ENCODE measurements at places on chromosomes 16 and 17.

GRCh38 chr17:72614871-72615626 is 477.4 kb downstream of the SLC39A11 start:
- DNase-seq: peak; percentile 84

GRCh38 chr16:73275024-73275423 is 227.1 kb upstream of the ZFHX3 start:
- no peak for DNase-seq

DNA sequence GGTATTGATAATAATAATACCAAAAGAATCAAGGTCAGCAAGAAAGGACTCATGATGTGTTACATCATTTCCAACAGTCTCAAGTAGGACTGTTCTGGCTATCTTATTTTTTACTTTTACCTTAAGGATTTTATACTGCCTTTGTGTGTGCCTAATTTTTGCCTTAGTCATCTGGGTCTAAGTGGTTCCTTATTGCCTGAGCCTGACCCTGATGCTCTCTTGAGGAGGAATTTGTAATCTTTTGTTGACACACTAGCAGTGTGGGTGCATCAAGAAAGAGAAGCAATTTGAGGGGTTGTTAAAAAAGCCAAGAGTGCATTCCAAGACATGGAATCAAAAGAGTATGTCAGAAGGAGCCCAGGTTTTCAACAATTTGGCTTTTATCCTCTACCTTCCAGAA is 59.3 kb downstream of the TMEM100 start:
- DNase-seq: no peak

- no peak for DNase-seq
These were observed 279.8 kb upstream of the GOT2 start for GRCh38 chr16:59013930-59014329.

DNA sequence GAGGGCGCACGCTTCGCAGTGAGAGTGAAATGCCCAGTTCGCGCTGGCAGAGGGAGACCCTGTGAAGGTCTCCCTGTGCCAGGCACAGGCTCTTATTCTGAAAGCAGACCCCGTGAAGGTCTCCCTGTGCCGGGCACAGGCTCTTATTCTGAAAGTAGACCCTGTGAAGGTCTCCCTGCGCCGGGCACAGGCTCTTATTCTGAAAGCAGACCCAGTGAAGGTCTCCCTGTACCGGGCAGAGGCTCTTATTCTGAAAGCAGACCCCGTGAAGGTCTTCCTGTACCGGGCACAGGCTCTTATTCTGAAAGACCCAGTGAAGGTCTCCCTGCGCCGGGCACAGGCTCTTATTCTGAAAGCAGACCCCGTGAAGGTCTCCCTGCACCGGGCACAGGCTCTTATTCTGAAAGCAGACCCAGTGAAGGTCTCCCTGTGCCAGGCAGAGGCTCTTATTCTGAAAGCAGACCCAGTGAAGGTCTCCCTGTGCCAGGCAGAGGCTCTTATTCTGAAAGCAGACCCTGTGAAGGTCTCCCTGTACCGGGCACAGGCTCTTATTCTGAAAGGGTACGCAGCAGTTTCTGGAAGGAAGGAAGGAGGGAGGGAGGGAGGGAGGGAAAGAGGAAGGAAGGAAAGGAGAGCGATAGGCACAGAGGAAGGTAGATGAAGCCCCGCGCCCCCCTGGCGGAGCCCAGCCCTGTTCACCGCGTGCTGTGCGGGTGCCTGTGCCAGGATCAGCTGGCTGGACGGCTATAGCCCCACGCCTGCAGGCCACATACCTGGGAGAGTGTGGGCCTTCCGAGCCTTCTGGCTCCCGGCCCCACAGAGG is 55.3 kb downstream of the WDR45B start:
- peak; percentile 90 for DNase-seq

- no peak for DNase-seq
These were observed 25.0 kb downstream of the HOXB1 start for GRCh38 chr17:48505788-48506187.

DNA sequence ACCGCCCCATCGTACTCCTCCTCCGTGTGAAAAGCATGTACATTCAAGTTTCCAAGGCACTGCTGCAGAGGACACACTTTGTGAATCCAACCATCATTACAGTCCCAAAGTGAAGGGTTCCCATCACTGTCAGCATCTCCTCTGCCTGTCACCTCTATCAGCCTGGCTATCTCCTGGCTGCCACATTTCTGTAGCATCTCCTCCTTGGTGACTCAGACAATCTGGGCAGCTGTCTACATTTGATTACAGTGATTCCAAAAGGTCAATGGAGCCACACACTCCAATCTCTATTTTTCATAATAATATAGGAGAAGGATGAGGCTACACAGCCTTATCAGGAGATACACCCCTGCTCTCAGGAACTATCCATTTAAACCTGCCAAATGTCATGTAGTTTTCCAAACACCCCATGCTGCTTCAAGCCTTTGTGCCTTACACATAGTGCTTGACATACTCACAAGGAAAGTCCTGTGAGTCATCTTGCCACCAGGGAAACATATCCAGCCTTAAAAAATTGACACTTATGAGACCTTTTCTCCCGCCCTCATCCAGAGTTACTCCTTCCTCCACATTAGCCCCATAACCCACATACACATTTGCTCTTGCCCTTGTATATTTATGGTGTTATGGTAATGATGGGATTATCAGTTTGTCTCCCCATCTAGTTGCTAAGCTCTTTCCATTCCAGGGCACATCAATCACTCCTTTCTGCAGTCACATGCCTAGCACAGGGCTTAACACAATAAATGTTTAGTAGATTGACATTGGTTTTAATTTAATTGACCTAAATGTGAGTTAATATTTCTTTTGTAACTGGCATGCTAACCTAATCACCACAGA is 250.1 kb upstream of the CDH5 start:
- DNase-seq: no peak

DNA sequence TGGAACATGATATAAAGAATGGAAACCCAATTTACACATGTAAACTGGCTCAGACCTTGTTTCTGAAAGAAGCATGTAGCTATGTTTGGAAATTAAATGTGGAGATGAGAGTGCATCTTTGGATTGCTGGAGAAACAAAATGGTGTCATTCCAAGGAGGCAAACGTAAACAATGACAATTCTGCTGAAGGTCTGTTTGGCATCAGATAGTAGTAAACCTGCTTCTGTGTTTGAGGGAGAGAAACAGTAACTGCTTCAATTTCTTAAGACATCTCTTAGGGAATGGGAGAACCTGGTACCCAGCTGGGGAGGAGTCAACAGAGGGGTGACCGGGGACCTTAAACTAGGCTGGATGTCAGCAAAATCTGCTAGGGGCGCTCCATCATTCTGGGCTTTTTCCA is 23.5 kb downstream of the GPRC5B start:
- DNase-seq: no peak

DNA sequence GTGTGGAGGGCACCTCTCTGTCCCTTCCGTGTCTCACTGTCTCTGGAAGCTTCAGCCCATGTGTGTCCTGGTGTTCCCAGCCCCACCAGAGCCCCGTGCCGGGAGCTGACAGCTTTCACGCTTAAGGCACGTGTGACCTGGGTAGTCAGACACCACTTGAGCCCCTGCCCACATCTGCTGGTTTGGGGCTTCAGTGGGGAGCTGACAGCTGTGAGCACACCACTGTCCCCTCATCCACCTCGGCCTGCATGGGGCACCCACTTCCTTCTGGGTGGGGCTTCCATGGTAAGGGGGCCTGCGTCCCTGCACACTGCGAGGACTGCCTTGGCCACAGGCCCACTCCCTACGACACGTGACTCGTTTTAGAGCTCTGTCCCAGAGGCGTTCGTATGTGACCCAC is 2.6 kb upstream of the TEDC2 start:
- DNase-seq: no peak

- DNase-seq: no peak
These were observed 343.3 kb downstream of the SEC14L1 start for GRCh38 chr17:77484111-77484510.

DNA sequence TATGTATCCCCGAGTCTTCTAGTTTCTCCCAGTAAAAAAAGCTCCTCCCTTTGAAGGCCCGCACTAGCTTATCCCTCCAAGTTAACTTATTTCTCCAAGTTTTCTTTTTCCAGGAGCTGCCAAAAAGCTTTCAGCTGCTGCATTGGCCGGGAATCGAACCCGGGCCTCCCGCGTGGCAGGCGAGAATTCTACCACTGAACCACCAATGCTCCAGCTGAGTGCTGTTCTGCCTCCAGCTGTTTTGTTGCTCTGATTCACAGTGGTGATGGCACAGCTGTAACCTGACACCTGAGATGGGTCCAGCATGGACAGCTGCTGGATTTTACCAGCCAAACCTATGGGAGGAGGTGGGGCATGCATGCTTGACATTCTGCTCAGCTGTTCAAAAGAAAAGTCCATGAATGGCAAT is 22.1 kb downstream of the VAC14 start:
- DNase-seq: no peak

- DNase-seq: peak; percentile 65
These were observed 1.1 kb downstream of the ANKRD11 start for GRCh38 chr16:89489040-89489897.

DNA sequence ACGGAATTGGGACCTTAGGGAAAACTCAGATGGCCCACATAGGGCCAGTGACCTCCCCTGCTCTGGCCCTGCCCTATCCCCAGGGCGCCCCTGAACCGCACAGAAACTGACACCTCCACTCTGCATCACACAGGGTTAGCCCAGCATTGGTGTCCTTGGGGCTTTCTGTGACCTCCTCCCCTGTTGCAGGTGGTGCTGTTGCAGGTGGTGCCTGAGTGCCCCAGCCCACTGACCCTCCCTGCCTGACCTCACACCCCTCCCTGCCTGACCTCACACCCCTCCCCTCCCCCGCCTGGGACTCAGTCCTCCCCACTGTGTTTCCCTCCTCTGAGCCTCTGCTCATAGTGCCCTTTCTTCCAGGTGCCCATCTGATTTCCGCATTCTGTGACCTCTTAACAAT is 21.4 kb downstream of the TNFRSF13B start:
- no peak for DNase-seq

DNA sequence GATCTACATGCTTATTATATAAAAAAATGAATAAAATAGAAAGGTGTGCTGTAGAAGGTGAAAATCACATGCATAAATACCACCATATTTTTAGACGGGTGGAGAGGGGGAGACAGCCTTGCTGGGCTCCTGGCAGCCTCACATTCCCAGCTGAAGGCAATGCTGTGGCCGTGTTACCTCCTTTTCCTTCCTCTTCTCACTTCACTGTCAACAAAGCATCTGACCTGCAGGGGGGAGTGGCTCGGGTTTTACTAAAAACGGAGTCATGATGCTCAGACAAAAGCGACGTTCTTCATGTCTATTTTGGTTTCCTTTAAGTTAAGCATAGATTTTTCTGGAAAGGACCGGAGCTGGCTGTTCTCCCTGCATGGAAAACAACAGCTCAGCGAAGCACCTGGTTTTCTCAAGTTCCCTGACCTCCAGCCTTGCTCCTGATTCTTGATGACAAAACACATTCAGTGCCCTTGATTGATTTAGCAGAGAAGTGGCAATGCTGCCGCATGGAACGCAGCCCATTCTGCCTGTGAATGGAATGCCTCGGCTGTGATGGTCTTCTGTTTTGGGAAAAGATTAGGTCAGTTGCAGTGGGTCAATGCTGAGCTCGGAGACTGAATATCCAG is 5.5 kb upstream of the RPTOR start:
- DNase-seq: no peak

GRCh38 chr17:60330731-60331130 is 61.2 kb downstream of the USP32 start:
- no peak for DNase-seq

- DNase-seq: no peak
These were observed 58.5 kb downstream of the LMF1 start for GRCh38 chr16:912322-912683.

GRCh38 chr17:28858801-28859355 is 4.1 kb downstream of the ERAL1 start:
- DNase-seq: no peak

GRCh38 chr17:48605991-48606891 is 1.5 kb upstream of the HOXB6 start:
- DNase-seq: no peak

DNA sequence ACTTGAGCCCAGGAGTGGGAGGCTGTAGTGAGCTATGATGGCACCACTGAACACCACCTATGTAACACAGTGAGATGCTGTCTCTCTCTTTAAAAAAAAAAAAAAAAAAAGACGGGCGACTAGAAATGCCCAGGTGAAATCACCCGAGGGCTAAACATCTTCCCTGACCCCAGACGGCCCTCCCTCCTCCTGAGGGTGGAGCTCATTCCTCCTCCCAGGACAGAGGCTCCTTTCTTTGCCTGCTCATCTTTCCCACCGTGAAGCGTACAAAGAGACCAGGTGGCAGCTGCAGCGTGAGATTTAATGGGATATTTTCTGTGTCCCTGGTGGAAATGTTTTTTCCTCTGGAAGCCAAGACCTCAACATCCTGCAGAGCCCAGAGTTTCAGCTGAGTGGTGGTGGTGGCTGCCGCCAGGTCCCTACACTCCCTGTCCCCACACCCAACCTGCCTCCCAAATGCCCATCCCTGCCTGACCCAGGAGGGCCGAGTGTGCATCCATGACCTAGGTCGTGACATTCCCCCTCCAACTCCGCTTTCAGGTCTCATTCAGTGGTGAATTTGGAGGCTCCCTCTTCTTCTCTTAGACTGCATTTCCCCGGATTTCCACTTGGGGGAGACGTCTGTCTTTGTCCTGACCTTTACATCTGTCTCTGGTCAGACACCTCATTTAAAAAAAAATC is 14.4 kb upstream of the GPRC5B start:
- DNase-seq: peak; percentile 2

GRCh38 chr17:64424324-64424849 is 24.5 kb upstream of the MILR1 start:
- no peak for DNase-seq

DNA sequence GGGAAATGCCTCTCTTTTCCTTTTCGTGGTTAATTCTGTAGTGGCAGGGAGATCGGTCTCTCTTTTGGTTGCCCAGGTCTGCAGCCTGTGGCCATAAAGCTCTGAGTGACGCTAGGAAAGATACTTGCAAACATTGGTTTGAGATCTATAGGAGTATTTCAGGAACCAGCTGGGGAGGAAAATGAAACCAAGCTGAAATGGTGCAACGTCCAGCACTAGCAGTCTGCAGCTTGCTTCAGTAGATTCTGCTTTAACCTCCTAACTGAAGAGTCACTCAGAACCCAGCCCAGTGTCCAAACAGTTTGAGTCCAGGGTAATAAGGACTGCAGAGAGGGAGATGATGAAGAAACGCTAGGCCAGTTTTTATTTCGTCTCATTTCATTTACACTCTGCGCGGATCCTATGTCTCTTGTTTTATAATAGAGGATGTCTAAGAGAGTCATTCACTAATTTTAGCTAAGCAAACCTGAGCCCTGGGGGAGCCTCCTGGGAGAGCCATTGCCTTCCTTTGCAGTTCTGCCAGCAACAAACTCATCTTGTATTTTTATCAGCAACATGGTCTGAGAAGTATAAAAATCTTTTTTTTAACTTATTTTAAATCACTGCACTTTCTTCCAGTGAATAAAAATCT is 12.0 kb downstream of the SP2 start:
- DNase-seq: no peak

GRCh38 chr16:2003827-2004641 is 5.6 kb downstream of the ZNF598 start:
- peak; percentile 19 for DNase-seq
